ENCODE measurements at places on chromosomes 12 and 14.

DNA sequence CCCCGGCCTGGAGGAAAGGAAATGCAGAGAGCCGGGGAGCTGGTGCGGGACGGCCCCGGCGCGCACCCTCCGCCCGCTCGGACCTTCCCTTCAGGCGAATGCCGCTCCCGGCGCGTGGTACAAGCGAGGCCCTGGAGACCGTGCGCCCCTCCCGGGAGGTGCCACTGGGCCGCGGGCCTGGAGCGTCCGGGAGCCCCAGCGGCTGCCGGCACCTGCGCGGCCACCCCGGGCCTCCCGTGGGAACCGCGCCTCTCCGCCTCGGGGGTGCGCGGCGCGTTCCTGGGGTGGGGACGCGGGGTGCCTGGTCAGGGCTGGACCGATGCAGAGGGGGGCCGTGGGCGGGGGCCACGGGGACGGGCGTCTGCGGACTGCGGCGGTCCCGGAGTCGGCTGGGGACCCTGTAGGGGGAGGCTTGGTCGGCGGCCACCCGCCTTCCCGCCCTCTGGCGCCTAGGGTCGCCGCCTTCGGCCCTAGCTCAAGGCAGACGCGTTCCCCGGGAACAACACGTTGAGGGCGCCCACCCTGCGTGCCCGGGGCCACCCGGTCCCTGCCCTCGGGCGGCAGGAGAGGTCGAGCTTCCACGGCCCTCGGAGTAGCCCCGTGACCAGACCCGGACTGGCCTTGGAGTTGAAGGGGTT is 599 bp downstream of the PAPLN start:
- no peak for DNase-seq
- H3K36me3 ChIP-seq: peaks cover 13% of the 10 kb centered on the region
- peaks cover 84% of the 10 kb centered on the region for H3K27me3 ChIP-seq

DNA sequence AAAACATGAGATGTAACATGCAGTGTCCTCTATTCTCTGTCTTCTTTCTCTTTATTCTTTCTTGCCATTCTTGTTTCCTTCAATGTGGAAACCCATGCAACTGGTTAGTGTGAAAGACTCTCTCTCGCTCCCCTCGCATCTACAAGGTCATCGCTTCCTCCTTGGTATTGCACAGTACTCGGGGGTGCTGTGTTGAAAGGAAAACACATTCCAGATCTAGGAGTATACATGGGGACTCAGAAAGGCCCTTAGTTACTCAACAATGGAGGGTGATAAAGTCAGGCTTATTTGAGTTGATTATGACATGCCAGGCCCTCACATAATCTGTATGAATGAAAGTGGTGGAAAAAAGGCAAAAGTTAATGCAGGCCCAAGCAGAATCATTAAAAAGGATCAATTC is 75.5 kb upstream of the OVCH1 start:
- DNase-seq: no peak
- peaks cover 8% of the 10 kb centered on the region for H3K4me1 ChIP-seq
- H3K27me3 ChIP-seq: peaks cover 16% of the 10 kb centered on the region
- H3K4me3 ChIP-seq: no peak overlapping the region

- peak overlapping the region; percentile 32 for H3K27ac ChIP-seq
- DNase-seq: no peak
- peak overlapping the region; percentile 67 for H3K4me3 ChIP-seq
- peaks cover 8% of the 10 kb centered on the region for H3K36me3 ChIP-seq
These were observed 36.6 kb downstream of the RCOR1 start for GRCh38 chr14:102629011-102629444.

DNA sequence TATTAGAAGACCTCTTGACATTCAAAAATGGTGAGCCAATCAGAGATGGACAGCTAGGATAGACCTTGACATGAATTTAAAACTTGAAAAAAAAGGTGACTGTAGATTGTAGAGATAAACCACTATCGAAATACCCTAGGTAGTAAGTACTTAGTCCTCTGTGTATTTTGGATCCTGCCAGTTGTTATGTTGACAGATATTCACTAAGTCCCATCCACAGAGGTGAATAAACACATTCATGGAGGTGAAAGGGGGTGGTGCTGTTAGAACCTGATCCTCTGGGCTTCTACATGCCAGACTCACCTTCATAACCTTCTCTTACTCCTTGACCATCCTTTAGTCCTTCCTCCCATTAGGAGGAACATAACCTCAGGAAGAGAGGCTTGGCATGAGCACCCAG is 72.3 kb downstream of the OTX2 start:
- peaks cover 4% of the 10 kb centered on the region for H3K27me3 ChIP-seq
- H3K27ac ChIP-seq: no peak overlapping the region
- H3K4me1 ChIP-seq: no peaks in the 10 kb centered on the region
- no peaks in the 10 kb centered on the region for H3K36me3 ChIP-seq

DNA sequence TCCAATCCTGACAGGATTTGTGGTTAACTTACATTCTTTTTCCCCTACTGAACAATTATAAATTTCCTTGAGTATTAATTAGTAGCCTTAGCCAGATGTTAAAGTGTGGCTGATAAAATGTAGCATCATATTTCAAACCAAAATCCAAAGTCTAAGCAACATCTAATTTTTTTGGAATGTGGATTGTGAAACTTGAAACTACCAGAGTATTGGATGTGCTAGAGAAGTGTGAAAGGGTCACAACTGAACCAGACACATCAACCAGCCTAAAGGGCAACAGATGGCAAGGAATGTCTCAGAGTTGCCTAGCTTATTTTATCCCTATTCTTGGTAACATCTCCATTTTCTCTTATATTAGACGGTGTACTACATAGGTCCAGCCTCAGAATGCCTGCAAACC is 153.1 kb upstream of the DCN start:
- H3K36me3 ChIP-seq: peaks cover 3% of the 10 kb centered on the region
- no peak for DNase-seq
- no peak overlapping the region for H3K27ac ChIP-seq
- H3K4me3 ChIP-seq: no peak overlapping the region
- H3K27me3 ChIP-seq: peaks cover 23% of the 10 kb centered on the region
- no peaks in the 10 kb centered on the region for H3K4me1 ChIP-seq

DNA sequence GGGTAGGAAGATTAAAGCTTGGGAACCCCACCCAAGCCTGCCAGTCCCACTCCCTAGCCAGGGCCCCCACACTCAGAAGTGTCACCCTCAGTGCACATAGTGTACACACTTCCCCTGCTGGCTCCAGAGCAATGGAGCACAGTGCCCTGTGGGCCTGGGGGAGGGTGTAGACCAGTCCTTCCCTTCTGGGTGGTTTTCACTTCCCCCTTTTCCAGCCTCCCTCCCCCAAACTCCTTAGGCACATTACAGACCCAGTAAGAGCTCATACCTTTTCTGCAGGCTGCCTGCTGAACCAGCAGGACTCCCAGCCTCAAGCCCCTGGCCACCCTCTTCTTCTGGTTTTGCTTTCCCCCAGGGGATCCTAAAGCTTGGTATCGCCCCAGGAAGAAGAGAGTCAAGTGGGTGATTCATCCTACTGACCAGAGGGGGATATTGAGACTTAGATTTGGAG is at the start of gene ZNF385A:
Gene ZNF385A, minus strand, starts transcription at position 143 of the 451 bp plus-strand sequence. CDS start 219 bp downstream, outside the sequence.
- no peaks in the 10 kb centered on the region for H3K36me3 ChIP-seq
- no peaks in the 10 kb centered on the region for H3K27me3 ChIP-seq
- H3K4me1 ChIP-seq: peaks cover 21% of the 10 kb centered on the region
- no peak within 1 kb of the TSS for H3K4me3 ChIP-seq

DNA sequence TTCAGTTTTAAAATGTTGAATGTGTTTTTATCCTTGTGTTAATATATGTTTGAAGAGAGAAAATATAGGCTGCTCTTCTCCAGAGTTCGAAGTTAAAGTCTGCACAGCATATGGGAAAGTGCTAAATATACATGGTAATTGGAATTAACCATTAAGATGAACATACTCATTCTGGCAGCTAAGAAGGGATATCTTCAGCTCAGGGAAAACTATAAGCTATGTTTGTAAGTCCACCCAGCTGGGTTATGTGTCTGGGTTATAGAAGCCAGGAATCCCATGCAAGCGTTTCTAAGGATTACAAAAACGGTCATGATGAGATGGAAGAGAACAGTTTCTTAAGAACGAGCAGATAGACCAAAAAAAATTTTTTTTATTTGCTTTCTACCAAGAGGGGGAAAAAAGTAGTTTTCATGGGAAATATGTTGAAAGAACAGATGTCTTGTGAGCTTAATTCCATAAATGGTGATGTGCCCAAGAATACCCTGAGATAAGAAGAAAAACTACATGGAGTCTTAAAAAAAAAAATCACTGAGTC is 198.9 kb downstream of the FBXL14 start:
- no peak overlapping the region for H3K4me3 ChIP-seq
- no peaks in the 10 kb centered on the region for H3K36me3 ChIP-seq
- H3K27me3 ChIP-seq: no peaks in the 10 kb centered on the region
- H3K27ac ChIP-seq: no peak overlapping the region
- no peaks in the 10 kb centered on the region for H3K4me1 ChIP-seq

DNA sequence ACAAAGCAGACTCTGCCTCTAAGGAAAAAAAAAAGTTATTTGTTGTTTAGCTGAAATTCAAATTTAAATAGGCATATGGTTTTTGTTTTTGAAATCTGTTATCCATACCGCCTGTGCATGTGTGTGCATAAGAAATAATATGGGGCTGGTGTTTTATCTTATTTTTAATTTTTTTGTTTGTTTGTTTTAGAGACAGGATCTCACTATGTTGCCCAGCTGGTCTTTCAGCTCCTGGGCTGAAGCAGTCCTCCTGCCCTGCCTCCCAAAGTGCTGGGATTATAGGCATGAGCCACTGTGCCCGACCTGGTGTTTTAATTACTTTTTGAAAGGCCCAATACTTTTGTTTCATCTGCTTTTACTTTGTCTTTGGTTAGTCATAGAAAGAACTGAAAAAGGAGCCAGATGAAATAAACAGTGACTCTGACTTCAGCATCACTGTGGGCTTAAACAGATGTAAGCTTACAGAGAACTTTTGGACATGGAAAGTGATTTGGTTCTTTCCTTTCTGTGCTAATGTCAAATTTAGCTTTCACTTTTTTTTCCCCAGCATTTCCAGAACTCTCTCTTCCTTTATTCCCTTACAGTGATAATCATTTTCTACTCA is 37.2 kb downstream of the SUPT16H start:
- H3K4me1 ChIP-seq: peaks cover 6% of the 10 kb centered on the region
- H3K27ac ChIP-seq: no peak overlapping the region
- no peak overlapping the region for H3K4me3 ChIP-seq
- no peaks in the 10 kb centered on the region for H3K27me3 ChIP-seq

- no peak overlapping the region for H3K4me3 ChIP-seq
- H3K27me3 ChIP-seq: peaks cover 70% of the 10 kb centered on the region
- H3K36me3 ChIP-seq: no peaks in the 10 kb centered on the region
These were observed 30.6 kb upstream of the FICD start for GRCh38 chr12:108484431-108484830.

- no peak overlapping the region for H3K4me3 ChIP-seq
- no peak overlapping the region for H3K27ac ChIP-seq
- peaks cover 6% of the 10 kb centered on the region for H3K36me3 ChIP-seq
These were observed 33.2 kb upstream of the A2M start for GRCh38 chr12:9148926-9149325.

GRCh38 chr14:53124786-53125185 is 28.3 kb downstream of the DDHD1 start:
- H3K27me3 ChIP-seq: no peaks in the 10 kb centered on the region
- H3K4me1 ChIP-seq: peaks cover 21% of the 10 kb centered on the region
- DNase-seq: no peak
- no peaks in the 10 kb centered on the region for H3K36me3 ChIP-seq
- no peak overlapping the region for H3K27ac ChIP-seq

- no peak overlapping the region for H3K27ac ChIP-seq
- H3K27me3 ChIP-seq: no peaks in the 10 kb centered on the region
- no peak for DNase-seq
- H3K4me3 ChIP-seq: no peak overlapping the region
These were observed 598.8 kb downstream of the SLC16A7 start for GRCh38 chr12:60194678-60195077.

- H3K27ac ChIP-seq: no peak overlapping the region
- no peak for DNase-seq
- H3K4me1 ChIP-seq: no peaks in the 10 kb centered on the region
- H3K27me3 ChIP-seq: peaks cover 61% of the 10 kb centered on the region
- H3K36me3 ChIP-seq: peaks cover 2% of the 10 kb centered on the region
These were observed 1.1 kb upstream of the KRT3 start for GRCh38 chr12:52796839-52797528.

DNA sequence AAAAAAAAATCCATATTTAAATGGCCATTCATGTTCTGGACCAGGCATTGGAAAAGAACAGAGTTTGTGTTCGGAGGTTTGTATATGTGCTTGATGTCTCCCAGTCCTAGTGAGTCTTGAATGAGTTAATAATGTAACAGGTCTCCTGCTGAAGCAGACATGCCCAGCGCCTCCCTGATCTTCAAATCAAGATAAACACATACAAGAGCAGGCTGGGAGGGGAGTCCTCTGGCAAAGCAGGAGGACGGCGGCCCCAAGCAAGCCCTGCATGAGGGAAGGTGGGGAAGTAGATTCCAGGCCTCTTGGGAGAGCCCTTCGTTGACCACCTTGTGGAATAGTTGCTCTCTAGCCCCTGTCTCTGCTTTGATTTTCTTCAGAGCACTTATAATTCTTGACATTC is 156.3 kb downstream of the ZFP36L1 start:
- H3K4me3 ChIP-seq: no peak overlapping the region
- no peak for DNase-seq
- H3K4me1 ChIP-seq: peaks cover 3% of the 10 kb centered on the region
- no peaks in the 10 kb centered on the region for H3K36me3 ChIP-seq
- no peak overlapping the region for H3K27ac ChIP-seq

DNA sequence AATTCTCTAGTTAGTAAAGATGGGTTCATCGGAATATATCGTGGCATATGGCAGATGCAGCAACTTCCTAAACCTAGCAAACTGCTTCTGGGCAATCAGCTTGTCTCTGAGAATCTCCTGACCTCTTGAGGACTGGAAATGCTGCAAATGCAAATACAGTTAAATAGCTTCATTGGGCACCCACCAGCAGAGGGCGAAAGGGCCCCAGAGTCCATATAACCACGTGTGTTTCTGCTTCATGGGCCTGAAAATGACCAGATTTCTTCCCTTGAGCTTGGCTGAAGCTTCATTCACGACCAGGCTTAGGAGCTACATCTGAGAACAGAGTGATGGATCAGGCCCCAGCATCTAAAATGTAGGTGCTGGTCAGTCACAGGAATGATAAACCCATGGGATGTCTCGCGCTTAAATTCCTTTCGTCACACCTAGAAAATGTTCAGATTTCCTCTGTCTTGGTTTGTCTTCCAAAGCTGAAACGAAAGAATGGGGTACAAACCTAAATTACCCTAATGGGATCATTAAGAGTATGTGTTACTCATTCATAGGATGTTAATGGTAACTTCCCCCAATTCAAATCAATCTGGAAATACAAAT is 1482.5 kb upstream of the TMEM132C start:
- H3K4me1 ChIP-seq: peaks cover 10% of the 10 kb centered on the region
- no peak overlapping the region for H3K27ac ChIP-seq
- no peaks in the 10 kb centered on the region for H3K36me3 ChIP-seq
- H3K4me3 ChIP-seq: no peak overlapping the region
- no peak for DNase-seq
- H3K27me3 ChIP-seq: no peaks in the 10 kb centered on the region

GRCh38 chr14:95496690-95497259 is 19.7 kb downstream of the SYNE3 start:
- H3K27ac ChIP-seq: peak overlapping the region; percentile 96
- H3K27me3 ChIP-seq: no peaks in the 10 kb centered on the region
- H3K4me1 ChIP-seq: peaks cover 51% of the 10 kb centered on the region

DNA sequence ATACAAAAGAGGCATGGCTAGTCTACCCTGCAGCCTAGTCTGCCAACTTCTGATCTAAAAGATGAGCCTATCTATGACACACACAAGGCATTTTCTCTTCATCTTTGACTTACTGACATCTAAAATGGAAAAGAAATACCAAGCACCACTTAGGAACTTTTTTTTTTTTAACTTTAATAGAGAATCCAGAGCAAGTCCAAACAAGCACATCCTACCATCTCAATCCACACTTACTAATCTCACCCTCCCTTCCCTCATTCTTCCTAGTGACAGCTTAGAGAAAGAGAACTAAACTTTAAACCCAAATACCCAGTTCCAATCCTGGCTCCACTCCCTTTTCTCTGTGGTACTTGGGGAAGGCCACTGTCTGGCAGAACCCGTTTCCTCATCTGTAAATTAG is 31.8 kb downstream of the BDKRB1 start:
- peaks cover 11% of the 10 kb centered on the region for H3K36me3 ChIP-seq
- DNase-seq: no peak
- H3K4me3 ChIP-seq: no peak overlapping the region
- H3K27me3 ChIP-seq: no peaks in the 10 kb centered on the region

Data from T-helper 17 cell (primary cell).